OCI-LY7 (cell line): ENCODE measurements at places on chromosomes 7 and 10. TPM values are rescaled to one million over a fixed set of nuclear protein-coding genes. Genes with fewer than 3 reads are reported as not detected.

NOLC1 gene
- 131 and 152 TPM in 2 replicates for total RNA-seq

ITGA8 gene
- not detected in 2 replicates for total RNA-seq

MPP7 gene
- total RNA-seq: 19.6 and 26.4 TPM in 2 replicates

MYOF gene
- total RNA-seq: 0.30 and 0.42 TPM in 2 replicates

TSPAN13 gene
- total RNA-seq: 12.2 and 14.1 TPM in 2 replicates

LIPF gene
- total RNA-seq: not detected in 2 replicates

CCDC6 gene
- 22.4 and 25.4 TPM in 2 replicates for total RNA-seq

LLCFC1 gene
- not detected in 2 replicates for total RNA-seq

STOX1 gene
- 2.5 and 2.6 TPM in 2 replicates for total RNA-seq

PNLIPRP2 gene
- total RNA-seq: not detected in 2 replicates

PLPP4 gene
- not detected in 2 replicates for total RNA-seq

MYL7 gene
- total RNA-seq: not detected in 2 replicates

TLX1 gene
- total RNA-seq: not detected in 2 replicates

NUDCD3 gene
- 93.8 and 108 TPM in 2 replicates for total RNA-seq

ADRB1 gene
- 1.3 and 1.4 TPM in 2 replicates for total RNA-seq

AMZ1 gene
- total RNA-seq: 2.7 and 2.9 TPM in 2 replicates

ADCYAP1R1 gene
- not detected in 2 replicates for total RNA-seq

LRRN3 gene
- not detected in 2 replicates for total RNA-seq

C7orf33 gene
- not detected in 2 replicates for total RNA-seq

TAC1 gene
- total RNA-seq: not detected in 2 replicates

HMX2 gene
- total RNA-seq: 1.7 and 2.4 TPM in 2 replicates

LAMB1 gene
- 0.17 TPM in 1 of 2 replicates, not detected in the other for total RNA-seq

EVX1 gene
- not detected in 2 replicates for total RNA-seq

HGF gene
- total RNA-seq: not detected in 2 replicates

A1CF gene
- not detected in 2 replicates for total RNA-seq

CLIP2 gene
- total RNA-seq: 6.3 and 7.2 TPM in 2 replicates

EIF4H gene
- 329 and 345 TPM in 2 replicates for total RNA-seq

TMEM196 gene
- not detected in 2 replicates for total RNA-seq

GOLGA7B gene
- 0.08 and 0.15 TPM in 2 replicates for total RNA-seq

HOXA1 gene
- 7.2 and 8.2 TPM in 2 replicates for total RNA-seq

NUTM2A gene
- total RNA-seq: 0.97 and 1.1 TPM in 2 replicates

PRLHR gene
- total RNA-seq: not detected in 2 replicates

NXPH1 gene
- total RNA-seq: not detected in 2 replicates

MBL2 gene
- total RNA-seq: not detected in 2 replicates

PDE6C gene
- total RNA-seq: 0.13 TPM in 1 of 2 replicates, not detected in the other

CCL24 gene
- not detected in 2 replicates for total RNA-seq

SCIN gene
- total RNA-seq: not detected in 2 replicates

CYP3A4 gene
- total RNA-seq: not detected in 2 replicates

CABCOCO1 gene
- total RNA-seq: not detected in 2 replicates

KIAA1217 gene
- total RNA-seq: not detected in 2 replicates

OPN1SW gene
- total RNA-seq: not detected in 2 replicates

TCF7L2 gene
- total RNA-seq: 8.0 and 8.5 TPM in 2 replicates

LOXL4 gene
- total RNA-seq: not detected in 2 replicates

SPDYE5 gene
- not detected in 2 replicates for total RNA-seq

MKX gene
- not detected in 2 replicates for total RNA-seq
